ENCODE measurements at places on chromosomes 3 and 15.

DNA sequence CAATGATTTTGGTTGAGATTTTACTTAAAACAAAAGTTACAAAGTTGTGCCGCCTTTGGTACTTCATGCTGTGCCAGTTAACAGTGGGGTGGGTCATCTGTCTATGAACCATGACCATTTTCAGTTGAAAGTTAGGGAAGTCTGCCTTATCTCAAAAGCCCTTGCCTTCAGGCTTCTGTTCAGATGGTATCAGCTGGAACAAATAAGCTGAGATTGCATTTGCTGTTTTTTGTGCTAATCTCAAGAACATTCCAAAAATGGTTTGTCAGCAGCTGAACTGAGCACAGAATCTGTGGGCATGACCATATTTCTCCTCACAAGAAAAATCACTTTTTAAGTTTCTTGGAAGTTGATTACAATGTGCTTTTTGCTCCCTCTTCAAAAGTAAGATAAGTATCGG, 142.3 kb downstream of the IL5RA start:
- DNase-seq: no peak

DNA sequence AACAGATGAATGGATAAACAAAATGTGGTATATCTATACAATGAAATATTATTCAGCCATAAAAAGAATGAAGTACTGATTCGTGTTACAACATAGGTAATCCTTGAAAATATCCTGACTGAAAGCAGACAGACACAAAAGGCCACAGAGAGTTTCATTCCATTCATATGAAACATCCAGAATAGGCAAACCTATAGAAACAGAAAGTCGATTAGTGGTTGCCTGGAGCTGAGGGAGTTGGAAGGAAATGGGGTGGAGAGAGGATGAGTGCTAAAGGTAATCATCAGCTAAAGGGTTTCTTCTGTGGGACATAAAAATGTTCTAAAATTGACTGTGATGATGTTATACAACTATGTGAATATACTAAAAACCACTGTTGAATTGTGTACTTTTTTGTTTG, 22.9 kb downstream of the FOXP1 start:
- DNase-seq: no peak

DNA sequence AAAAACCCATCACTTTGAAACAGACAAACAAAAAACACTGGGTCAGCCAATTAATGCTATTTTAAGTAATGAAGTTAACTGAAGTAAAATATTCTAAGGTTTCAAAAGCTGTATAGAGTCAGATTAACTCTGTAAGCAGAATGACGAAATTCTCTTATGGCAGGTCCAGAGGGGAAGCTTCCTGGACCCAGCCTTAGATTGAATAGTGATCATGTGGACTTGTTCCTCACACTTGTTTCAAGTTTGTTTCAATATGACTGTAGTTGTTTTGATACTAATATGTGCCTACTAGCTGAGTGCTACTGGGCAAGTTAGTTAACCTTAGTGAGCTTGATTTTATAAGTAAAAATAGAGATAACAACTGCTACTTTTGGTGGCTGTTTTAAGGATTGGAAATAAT, 32.6 kb downstream of the PLS1 start:
- no peak for DNase-seq

DNA sequence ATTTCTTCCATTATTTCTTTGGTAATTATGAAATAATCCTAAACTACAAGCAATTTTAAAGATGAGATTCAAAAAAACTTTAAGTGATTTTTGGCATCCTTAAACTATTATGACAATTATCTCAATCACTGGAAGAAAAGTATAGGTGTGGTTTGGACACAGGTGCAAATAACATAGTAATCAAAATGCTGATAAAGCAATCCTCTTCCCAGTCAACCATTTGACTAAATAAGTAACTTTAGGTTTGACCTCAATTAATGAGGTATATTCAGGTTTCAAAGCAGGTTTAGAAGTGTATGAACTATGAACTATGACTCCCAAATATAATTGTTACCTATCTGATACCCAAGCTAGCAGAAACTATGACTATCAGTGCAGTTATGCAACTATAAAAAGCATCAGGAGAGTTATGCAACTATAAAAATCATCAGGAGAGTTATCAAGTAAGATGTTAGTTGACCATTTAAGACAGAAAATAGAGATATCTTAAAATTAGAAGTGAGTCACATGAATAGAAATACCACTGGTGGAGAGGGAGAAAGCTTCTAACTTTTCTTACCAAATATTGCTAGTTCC, 8.9 kb upstream of the CNTN3 start:
- DNase-seq: no peak

- DNase-seq: no peak
Measured at GRCh38 chr3:182246870-182247269, 535.1 kb downstream of the SOX2 start.

- DNase-seq: no peak
Measured at GRCh38 chr3:120821426-120821825, 78.9 kb downstream of the GTF2E1 start.

GRCh38 chr3:33829720-33830119, 31.3 kb downstream of the PDCD6IP start:
- no peak for DNase-seq

GRCh38 chr15:98658831-98659699, 10.7 kb downstream of the IGF1R start:
- DNase-seq: peak; percentile 30

GRCh38 chr3:112338021-112338726, 5.2 kb downstream of the CD200 start:
- no peak for DNase-seq

- DNase-seq: no peak
Measured at GRCh38 chr3:105960381-105960780, 91.6 kb upstream of the CBLB start.

DNA sequence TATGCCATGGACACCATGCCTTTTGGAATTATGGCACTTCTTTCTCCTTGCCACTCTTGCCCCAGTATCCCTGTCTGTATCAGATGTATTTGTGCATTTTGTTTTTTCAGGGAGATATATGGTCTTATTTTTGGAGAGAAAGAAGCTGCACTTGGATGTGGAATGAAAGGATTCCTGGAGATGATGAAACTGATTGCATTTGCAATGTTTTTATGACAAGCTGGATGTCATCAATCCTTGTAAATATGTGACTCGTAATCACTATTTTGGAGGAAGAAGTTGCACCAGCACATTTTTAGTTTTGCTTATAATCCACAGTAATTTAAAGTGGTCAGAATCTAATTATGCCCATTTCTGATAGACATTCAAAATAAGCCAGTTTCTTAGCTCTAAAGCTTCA, 165.0 kb downstream of the NR1D2 start:
- no peak for DNase-seq

- DNase-seq: no peak
Measured at GRCh38 chr15:68851971-68852370, 31.3 kb upstream of the ANP32A start.

GRCh38 chr3:79367066-79367465, 400.7 kb downstream of the ROBO1 start:
- no peak for DNase-seq

DNA sequence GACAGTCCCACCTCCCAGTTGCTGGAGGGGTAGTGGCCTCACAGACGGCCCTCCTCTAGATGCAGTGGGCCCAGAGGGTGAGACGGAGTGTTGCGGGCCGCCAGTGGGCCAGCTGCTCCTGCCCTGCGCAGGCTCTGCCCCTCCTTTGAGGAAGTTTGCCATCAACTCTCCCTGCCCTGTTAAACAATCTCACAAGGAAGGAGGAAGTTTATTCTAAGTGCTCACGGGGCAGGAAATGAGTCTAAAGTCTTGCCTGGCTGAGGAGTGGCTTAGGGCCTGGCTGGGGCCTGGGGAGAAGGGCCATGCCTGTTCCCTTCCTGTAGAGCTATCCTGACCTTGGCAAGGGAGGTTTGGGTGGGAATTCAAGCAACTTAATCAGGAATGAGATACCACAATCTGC, at the start of gene FAM3D:
TSS of gene FAM3D (minus strand) at position 92 of the 400 bp plus-strand sequence. CDS start 11,211 bp downstream, outside the sequence.
- DNase-seq: peak; percentile 41

DNA sequence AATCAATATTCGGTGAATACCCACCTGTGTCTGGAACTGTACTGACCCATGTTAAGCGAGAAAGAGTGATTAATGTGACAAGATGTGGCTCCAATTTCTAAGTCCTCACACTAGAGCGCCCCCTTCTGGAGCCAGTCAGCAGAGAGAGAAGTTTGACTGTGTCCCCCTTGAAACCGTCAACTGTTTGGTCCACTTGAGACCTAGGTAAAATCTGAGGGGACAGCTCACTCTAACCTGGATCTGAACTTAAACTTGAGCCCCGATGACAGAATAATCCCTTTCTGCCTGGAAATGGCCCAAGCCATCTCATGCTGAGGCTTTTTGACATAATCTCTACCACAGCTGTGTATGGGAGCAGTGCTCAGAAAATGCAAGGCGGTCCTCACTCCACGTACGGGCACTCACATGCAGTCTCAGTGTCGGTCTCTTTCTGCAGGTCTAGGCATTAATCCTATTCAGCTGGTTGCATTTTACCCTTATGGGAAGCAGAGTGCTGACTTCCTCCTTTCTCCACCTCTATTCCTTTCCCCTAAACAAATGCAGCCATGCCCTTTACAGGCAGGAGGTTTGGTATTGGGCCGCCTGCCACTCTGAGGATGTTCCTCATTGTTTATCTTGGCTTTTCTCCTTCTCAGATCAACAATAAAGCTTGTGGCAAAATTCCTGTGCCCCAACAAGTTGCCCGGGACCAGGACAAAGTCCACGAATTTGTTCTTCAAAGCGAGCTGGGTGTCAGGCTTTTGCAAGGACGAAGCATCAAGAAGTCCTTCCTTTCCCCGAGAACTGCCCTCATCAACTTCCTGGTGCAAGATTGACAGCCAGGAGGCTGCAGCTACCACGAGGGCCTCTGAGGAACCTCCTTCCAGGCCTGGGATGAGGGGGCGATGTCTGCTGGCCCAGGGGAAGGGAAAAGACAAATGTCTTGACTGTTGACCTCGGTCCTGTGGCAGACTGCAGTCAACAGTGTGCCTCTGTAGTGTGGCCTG, 47.5 kb upstream of the LIMD1 start:
- DNase-seq: no peak

- no peak for DNase-seq
Measured at GRCh38 chr3:46901061-46901460, 23.5 kb downstream of the PTH1R start.

GRCh38 chr3:157103280-157103679, 56.7 kb downstream of the CCNL1 start:
- DNase-seq: no peak

GRCh38 chr3:25618028-25618427, 46.7 kb downstream of the TOP2B start:
- DNase-seq: no peak
